ENCODE measurements at places on chromosomes 3 and 15. TPM values are rescaled to one million over a fixed set of nuclear protein-coding genes. Genes with fewer than 3 reads are reported as not detected.

DNA sequence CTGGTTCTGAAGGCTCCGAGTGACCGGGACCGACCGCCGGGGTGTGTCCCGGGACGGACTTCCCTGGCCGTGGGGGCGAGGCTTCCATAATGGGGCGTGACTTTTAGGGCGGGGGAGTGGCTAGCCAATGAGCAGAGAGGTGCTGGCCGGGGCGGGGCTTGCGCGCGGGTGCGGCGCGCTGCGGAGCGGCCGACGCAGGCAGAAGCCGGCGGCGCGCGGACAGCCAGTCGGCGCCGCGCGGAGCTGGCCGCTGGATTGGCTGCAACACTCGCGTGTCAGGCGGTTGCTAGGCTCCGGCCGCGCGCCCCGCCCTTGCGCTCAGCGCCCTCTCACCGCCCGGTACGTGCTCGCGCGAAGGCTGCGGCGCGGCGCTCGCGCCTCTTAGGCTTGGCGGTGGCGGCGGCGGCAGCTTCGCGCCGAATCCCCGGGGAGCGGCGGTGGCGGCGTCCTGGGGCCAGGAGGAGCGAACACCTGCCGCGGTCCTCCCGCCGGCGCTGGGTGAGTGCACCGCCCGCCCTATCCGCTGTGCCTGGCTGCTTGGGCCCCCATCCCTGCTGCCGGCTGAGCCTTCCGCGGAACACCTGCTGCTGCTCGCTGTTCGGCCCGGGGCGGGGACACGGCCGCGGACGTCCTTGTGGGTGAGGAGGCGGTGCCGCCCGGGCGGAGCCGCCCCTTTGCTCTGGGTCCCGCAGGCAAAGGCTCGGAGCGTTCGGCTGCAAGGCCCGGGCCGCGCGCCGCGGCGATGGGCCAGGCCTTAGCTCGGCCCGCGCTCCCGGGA is at the start of gene DAG1:
TSS of gene DAG1 (plus strand) at position 332 of the 778 bp plus-strand sequence. CDS start 40,268 bp downstream, outside the sequence.
- DNase-seq = peak; percentile 94

- DNase-seq = no peak
These were observed 13.3 kb upstream of the OR5K1 start for GRCh38 chr3:98449606-98450193.

DNA sequence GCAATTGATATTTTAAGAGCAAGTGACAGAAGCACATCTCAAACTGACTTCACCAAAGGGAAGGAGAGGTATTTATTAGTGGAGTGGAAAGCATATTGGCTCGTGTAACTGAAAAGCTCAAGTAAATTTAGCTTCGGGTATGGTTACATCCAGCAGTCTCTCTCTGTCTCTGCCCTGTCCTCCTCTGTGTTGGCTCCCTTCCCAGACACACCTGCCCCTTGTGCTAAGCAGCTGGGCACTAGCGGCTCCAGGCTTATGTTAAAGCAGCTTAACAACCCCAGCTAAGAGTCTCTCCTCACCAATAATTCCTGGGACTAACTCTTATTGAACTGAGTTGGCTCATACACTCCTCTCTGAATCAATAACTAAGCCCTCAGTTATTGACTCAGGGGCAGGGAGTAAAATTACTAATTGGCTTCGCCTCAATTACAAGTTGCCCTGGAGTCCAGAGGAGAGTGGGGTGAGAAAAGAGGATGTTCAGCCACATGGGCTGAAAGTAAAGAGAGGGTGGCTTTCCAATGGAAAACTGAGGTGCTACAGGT is 12.8 kb upstream of the SH3BP5 start:
- DNase-seq = no peak

CHP1 gene
- 105 TPM for total RNA-seq

DNA sequence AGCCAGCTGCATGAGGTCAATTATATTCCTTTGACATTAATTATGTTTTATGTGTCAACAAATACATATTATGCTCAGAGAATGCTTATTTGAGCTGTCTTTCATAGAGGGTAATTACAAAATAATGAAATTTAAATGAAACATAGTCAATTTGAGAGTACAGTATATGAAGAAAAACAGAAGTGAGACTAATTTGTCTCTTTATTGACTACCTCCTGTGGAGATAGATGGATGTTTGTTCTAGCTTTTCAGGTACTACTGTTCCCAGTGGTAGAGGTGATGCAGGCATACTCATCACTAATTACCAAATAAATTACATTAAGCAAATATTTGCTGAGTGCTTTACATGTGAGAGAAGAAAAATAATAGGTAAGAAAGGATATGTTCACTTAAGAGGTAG is 1129.6 kb downstream of the OTOL1 start:
- no peak for DNase-seq

DNA sequence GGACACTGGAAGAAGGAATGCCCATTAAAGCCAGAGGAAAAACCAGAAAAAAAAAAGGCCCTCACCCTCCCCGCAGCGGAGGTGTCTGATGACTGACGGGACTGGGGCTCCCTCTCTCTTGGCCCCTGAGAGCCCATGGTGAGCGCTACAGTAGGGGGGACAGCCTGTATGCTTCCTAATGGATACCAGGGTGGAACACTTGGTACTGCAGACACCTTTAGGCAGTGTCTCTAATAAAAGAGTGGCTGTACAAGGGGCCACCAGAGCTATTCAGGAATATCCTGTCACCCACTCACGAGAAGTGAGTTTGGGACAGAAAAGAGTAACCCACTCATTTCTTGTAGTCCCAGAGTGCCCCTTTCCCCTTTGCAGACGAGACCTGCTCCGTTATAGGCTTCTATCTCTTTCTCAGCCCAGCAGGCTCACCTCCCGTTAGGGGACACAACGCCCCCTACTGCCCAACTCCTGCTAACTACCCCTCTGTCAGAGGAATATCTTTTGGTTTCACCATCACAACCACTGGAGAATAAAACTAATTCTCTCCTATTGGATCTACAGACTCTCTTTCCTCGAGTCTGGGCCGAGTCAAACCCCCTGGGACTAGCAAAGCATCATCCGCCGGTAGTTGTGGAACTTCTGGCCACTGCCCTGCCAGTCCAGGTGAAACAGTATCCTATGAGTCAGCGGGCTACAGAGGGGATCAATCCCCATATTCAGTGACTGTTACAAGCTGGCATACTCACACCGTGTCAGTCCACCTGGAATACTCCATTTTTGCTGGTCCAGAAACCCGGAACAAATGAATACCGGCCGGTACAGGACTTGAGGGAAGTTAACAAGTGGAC is 40.8 kb downstream of the ZBTB11 start:
- DNase-seq = peak; percentile 43

GRCh38 chr15:47066392-47066791 is 650.9 kb upstream of the SEMA6D start:
- DNase-seq = no peak

DNA sequence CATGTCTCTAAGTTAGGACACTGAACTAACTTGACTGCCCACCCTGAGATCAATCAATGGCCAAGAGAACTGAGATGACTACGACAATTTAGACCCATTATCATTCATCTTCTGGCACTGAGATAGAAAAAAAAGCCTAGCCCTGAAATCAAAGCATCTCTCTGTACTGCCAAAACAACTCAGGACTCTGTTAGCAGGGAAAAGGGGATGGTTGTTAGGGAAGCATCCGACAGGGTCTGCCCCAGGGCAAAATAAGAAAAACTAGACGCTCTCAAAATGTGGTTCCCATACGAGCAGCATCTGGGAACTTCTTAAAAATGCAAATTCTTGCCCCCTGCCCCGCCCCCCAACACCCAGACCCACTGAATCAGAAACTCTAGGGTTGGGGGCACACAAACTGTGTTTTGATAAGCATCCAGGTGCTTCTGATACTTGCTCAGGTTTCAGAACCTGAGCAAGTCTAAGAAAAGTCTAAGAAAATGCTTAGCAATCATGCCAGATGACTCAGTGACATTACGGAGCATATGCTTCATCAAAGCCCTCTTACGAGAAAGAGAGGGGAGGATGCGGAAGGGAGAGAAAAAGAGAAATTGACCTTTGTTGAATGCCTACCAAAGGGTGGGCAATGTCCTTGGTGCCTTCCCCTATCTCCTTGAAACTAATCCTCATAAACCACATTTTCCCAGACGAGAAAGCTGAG is 172.8 kb upstream of the HES1 start:
- DNase-seq = peak; percentile 5

AGTR1 gene
- not detected for total RNA-seq

DNA sequence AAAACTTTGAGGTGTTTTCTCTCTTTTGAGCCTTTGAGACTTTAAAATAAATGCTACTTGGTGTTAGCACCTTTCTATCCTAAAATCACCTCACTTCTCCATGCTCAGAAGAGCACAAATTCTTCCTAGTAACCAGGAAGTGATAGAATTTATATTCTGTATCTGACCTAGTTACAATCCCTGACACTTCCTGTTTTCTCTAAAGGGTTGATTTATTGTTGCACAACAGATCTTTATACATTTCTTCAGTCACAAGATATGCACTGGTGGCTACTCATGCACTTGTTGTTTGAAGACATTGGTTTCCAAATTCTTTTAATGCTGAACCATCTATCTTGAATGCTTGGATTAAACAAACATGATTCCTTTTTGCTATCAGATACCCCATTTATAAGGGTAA is 47.2 kb upstream of the CNTN3 start:
- no peak for DNase-seq

- DNase-seq = no peak
These were observed 557.9 kb downstream of the FGF12 start for GRCh38 chr3:192169332-192169915.

DNA sequence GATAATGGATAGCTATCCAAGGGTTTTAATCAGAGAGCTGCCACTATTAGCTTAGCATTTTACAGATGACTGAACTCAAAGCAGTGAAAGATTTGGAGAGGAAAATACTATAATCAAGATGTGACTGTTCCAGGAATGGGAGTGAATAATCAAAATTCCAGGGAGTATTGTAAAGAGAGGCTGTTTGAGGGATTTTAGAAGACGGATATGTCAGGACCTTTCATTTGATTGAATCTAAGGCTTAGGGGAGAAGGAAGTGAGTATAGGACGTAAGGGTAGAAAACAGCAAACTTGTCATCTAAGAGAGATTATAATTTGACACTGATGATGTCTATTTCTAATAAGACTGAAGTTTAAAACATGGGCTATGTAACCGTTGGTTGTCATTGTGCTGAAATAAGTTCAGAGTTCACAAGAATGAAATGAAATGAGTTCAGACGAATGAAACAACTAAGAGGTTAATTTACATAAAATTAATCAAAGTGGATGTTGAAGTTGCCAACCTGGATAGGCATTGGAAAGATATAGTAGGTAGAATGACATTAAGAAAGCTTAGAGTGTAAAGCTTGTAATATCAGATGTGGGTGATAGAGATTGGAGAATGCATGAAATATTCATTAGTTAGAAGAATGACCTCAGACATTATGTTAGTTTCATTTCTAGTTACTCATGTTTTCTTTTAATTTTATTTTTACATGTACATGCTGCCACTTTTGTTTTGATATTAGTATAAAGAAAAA is 842.8 kb downstream of the SI start:
- no peak for DNase-seq

DNA sequence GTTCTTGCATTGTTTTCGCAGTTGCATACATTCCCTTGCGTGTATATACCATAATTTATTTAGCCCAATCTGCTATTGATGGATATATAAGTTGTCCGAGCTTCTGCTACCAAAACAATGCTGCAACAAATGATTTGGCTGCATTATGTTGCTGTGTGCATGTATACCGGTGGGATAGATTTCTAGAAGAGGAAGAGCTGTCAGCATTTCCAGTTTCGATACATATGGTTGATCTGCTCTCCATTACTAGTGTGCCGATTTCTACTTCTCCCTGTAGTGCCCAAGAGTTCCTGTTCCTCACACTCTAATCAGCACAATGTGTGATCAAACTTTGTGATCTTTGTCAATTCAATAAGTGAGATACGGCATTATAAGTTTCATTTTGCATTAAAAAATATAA is 92.8 kb upstream of the NMNAT3 start:
- no peak for DNase-seq

DNA sequence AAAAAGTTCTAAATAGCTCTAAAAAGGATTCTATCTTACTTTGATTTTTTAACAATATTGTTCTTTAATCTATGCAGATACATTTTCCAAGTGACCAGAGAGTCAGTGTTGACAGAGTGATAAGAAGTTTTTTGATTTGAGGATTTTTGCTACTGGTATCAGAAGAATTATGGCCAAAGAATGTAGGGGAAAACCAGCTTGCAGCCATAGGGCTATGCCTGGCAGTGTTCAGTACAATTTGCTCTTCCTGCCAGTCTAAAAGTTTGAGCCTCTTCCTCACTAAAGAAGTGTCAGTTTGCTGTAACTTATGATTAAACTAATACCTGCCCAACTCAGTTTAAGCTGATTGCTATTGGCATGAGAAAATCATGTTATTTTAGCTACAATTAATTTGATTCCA is 35.3 kb upstream of the FSIP1 start:
- DNase-seq = no peak

DNA sequence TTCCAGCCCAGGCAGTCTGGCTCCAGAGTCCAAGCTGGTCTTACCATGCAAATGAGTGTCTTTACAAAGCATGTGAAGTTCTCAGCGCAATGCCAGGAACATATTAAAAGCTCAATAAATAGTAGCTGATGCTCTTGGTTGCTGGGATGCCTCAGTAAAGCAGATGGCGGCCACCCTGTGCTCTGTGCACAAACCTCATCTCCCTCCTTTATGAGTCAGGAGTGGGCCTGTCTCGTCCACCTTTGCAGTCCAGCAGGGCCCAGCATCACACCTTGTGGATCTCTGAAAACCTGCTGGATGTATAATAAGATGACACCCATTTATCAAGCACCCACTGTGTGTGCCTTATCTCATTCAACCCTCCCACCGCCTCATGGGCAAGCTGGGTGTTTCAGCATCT is 42.7 kb downstream of the FAM174B start:
- no peak for DNase-seq

DNA sequence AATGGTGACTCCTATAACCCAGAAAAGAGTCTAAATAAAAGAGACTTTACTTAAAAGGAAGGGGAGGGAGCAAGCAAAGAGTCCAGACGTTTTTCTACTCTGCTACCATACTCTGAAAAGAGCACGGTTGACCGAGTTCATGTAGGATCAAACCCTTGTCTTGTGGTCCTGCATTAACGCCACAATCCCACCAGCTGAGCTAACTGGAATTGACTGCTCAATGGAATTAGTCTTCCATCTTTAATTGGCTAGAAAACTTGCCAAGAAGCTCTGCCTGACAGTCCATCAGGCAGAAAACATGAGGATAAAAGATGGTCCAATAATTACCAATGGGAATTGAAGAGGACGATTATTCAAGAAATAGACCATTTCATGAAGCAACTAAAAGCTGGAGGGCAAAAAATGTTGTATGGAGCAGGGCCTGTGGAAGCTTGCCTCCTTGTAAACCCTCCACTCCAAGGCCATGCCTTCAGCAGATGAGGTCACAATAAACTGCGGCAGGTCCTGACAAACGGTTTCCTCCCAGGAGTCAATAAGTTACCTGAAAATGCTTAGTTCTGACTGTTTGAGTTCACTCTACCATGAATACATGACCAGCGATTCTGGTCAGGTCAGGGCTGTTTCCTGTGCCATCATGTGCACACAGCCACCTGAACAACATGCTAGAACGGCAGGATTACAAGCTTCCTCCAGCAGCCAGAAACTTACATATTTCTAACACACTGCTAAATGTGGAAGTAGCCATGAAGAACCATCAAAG is 35.6 kb upstream of the ARHGEF3 start:
- DNase-seq = no peak

TLR9 gene
- total RNA-seq = 0.08 TPM

Data from HFFc6 (cell line).